SK-MEL-5 (cell line): ENCODE measurements at places on chromosomes 5 and 9. TPM values are rescaled to one million over a fixed set of nuclear protein-coding genes. Genes with fewer than 3 reads are reported as not detected.

GRCh38 chr5:179805529-179806249 lies 977 bp downstream of the MGAT4B start:
- no peak for DNase-seq

GRCh38 chr5:94885931-94886330 lies 267.5 kb downstream of the SLF1 start:
- DNase-seq: peak; percentile 47

DNA sequence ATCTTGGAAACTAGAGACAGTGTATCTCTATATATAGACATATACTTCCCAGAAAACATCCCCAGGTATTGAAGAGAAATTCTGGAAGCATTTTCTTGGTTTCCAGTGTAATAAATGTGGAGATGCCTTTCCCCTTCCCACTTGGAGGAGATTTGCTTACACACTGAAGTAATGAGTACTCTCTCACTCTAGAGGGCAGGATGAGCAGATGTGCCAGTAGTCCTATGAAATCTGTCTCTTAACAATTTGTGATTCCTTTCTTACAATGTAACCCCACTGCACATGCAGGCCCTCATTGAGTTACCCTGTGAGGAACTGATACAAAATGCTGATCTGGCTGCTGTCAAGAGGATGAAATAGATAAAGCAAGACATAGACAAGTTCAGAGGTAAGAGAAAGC lies 567.2 kb downstream of the SLCO4C1 start:
- peak; percentile 53 for DNase-seq

DNA sequence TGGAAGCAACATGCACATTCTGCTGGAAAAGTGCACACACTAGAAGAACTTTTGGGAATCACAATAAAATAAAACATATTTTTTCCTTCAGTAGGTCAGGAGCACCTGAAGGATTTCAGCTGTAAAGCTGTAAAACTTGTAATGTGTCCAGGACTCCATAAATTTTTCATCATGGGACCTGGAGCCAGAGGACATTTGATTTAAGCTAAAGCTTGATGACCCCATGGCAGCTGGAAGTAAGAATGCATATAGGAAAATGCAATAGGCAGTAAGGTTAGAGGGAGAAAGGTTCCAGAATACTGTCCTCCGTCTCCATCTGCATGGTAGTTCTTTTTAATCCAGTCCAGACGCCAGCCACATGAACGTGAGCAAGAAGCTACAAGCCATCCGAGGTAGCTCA lies 166.0 kb downstream of the ADAMTSL1 start:
- no peak for DNase-seq

- DNase-seq: no peak
These were observed 15.2 kb upstream of the AFAP1L1 start for GRCh38 chr5:149256451-149256850.

DNA sequence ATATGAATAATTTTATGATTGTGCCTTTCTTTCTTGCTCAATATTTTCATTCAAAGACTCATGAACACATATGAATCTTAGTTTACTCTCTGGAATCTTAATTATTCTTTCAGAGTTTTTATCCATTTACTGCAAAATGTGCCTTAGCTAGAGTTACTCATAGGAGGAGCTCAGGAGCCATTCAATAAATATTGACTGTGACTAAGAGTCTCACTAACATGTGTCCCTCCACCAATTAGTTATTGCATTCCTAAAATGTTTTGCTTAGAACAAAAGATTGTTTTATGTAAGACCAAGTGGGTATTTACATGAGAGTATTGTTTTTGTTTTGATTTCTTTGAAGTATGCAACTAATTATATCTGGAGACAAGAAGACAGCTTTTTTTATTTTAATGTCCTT lies 218.4 kb upstream of the MAST4 start:
- no peak for DNase-seq

- DNase-seq: no peak
These were observed 37.0 kb downstream of the INIP start for GRCh38 chr9:112680731-112681402.

- no peak for DNase-seq
These were observed 57.3 kb upstream of the WWC1 start for GRCh38 chr5:168234133-168234532.

DNA sequence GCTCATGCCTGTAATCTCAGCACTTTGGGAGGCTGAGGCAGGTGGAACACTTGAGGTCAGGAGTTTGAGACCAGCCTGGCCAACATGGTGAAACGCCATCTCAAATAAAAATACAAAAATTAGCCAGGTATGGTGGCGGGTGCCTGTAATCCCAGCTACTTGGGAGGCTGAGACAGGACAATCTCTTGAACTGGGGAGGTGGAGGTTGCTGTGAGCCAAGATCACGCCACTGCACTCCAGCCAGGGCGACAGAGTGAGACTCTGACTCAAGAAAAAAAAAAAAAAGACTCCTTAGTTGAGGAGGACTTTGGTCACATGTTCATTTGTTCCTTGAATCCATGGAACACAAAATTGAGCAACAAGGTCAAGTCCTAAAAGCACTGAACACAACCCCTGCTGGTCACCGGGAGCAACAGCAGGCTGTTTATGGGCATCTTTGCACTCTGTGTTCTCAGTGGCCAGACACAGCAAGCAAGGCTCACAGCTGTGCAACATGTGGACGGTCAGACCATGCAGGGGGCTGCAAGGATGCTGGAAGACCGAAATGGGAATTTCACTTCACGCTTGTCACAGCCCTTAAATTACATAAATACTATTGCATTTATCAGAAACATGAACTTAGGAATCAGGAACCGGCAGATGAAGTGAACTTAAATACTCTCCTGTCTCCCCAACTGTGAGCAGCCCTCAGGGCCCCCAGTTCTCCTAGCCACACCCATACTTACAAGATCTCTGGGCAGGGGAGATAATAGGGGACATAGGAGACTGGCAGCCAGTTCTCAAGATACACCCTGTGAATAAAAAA lies 2.8 kb downstream of the GBGT1 start:
- DNase-seq: peak; percentile 85

DNA sequence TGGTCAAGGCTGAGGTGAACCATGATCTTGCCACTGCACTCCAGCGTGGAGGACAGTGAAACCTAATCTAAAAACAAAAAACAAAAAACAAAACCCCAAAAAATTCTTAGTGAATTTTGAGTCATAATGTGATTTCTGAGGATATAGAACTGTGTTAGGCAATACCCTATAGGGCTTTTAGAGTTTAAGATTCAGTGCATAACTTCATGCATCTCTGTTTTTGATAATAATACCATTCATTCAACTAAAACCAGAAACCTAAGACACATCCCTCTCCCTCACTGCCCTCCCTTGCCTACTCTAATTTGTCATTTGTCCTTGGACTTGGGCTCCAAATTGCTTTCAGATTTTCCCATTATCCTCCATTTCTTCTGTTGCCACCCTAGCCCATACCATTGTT lies 405.7 kb upstream of the EDIL3 start:
- DNase-seq: no peak

- no peak for DNase-seq
These were observed 42.3 kb downstream of the NSUN2 start for GRCh38 chr5:6590581-6590980.

- DNase-seq: no peak
These were observed 117.7 kb upstream of the NR3C1 start for GRCh38 chr5:143521141-143521540.

GRCh38 chr5:65612298-65612907 lies 11.7 kb downstream of the TRIM23 start:
- DNase-seq: no peak

GRCh38 chr5:169861934-169862333 lies 118.4 kb downstream of the INSYN2B start:
- no peak for DNase-seq

- no peak for DNase-seq
These were observed 71.4 kb downstream of the RALGPS1 start for GRCh38 chr9:126985870-126986498.

GRCh38 chr9:36873247-36873875 lies 160.7 kb downstream of the PAX5 start:
- peak; percentile 64 for DNase-seq

GRCh38 chr9:91734371-91734981 lies 215.6 kb downstream of the ROR2 start:
- DNase-seq: peak; percentile 58

DNA sequence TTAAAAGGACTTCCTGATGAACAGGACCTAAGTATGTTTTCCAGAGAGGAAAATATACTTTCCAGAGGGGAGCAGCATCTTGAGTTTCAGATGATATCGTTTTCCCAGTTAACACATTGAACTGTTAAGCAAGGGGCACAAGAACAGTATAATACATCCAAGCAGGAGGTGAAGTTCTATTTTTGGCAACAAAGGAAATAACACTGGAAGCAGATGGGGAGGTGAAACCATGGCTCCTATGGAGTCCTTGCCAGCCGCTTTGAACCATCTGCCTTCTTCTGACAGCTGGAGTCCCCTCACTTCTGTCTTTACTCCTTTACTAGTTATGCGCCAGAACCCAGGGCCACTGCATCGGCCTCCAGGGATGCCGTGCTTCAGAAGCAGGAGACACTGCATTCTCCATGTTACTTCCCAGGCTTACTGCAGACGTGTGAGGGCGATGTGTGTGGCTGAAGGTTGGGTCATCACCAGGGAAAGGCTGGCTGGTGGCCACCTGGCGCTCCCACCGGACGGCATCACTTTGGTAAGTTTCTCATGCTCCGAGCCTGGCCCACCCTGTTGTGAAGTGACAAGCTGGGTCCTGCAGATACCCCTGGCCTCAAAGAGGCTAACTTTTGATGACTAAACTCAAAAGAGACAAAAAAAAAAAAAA lies 77.8 kb downstream of the TTLL11 start:
- no peak for DNase-seq

GRCh38 chr5:122680623-122681350 lies 94.1 kb upstream of the SNX2 start:
- DNase-seq: no peak

DNA sequence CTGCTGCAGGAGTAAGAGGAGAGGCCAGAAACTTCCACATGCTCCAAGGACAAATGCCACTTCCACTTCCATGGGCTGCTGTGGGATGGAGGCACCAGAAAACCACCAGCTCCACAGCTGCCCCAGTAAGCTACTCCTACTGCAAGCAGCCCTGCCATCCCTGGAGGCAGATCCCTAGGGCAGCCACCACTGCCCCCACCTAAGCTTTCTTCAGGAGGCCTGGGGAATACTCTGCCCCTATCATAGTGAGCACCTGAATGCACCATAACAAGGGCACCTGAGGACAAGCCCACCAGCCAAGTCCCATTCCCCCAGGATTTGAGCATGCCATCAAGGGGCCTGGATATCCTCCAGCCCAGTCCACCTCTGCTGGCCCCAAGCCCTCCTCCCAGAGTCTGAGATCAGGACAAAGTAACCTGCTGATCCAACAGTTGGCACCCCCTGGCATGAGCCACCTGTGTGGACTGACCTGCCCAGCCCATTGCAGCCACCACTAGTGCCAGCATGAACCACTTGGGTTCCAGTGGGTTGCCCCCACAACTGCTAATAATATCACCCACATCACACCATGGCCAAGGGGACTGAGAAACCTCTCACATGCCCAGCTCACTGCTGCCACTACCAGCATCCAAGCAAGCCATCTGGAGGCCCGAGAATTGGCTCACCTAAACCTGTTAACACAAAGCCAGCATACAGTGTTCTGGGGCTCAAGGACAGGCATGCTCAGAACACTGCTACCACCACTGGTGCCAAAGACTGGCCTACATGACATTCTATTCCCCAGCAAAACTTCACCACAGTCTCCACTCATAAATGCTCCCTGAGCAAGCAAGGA lies 480.1 kb downstream of the CDH12 start:
- DNase-seq: no peak

DNA sequence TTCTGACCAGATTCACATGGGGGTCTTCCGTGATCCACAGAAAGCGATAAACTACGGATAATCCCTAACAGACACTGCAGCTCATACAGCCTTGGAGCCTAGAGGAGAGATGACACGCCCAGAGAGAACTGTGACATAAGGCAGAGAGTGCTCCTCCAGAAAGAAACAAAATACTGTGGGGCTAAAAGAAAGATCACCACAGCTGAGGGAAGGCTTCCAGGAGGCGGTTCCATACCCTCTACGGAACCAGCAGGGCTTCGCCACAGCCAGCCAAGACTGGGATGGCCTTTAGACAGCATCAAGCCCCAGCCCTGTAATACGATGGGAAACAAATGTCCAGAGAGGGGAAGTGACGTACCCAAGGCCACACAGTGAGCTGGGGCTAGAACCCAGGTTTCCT lies 19.3 kb downstream of the GPX3 start:
- no peak for DNase-seq

GRCh38 chr5:170691657-170692056 lies 91.9 kb upstream of the GABRP start:
- peak; percentile 25 for DNase-seq

DNA sequence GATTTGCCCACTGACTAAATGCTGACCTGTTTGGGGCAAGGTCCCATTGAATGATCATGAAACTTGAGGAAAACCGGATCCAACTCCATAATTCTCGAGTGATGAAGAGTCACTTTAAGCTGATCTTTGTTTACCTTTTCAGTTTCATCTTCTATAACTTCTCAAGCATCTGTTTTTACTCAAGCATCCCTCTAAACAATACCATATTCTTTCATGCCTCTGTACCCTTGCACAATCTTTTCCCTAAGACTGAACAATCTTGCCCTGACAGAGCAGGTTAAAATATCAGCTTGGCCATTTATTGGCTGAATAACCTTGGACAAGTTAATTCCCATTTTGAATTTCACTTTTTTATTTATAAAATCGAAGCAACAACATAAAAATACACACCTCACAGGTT lies 39.8 kb downstream of the TYRP1 start:
- no peak for DNase-seq

The KLHL3 gene
- total RNA-seq: 0.66 and 0.83 TPM in 2 replicates

The EMB gene
- total RNA-seq: 16.6 and 28.1 TPM in 2 replicates

The THBS4 gene
- total RNA-seq: 0.48 TPM in 1 of 2 replicates, not detected in the other

The ANKRD34B gene
- total RNA-seq: 0.18 and 0.53 TPM in 2 replicates

The LCP2 gene
- 0.26 and 0.51 TPM in 2 replicates for total RNA-seq

The CYLC2 gene
- not detected in 2 replicates for total RNA-seq

The PCDHGA1 gene
- total RNA-seq: 0.63 and 0.67 TPM in 2 replicates

The DMGDH gene
- not detected in 2 replicates for total RNA-seq

The CSNK1G3 gene
- total RNA-seq: 46.5 and 47.5 TPM in 2 replicates

The ZNF367 gene
- total RNA-seq: 9.9 and 11.4 TPM in 2 replicates
